HepG2 (cell line): ENCODE measurements at places on chromosomes 6 and 20. TPM values are rescaled to one million over a fixed set of nuclear protein-coding genes. Genes with fewer than 3 reads are reported as not detected.
A peak's percentile ranks its signal among the peaks of the same experiment; 100 is the strongest.

- DNase-seq = no peak
Measured at GRCh38 chr6:52511572-52512151, 65.2 kb downstream of the TRAM2 start.

- DNase-seq = no peak
Measured at GRCh38 chr6:13314806-13315205, 13.5 kb downstream of the TBC1D7 start.

DNA sequence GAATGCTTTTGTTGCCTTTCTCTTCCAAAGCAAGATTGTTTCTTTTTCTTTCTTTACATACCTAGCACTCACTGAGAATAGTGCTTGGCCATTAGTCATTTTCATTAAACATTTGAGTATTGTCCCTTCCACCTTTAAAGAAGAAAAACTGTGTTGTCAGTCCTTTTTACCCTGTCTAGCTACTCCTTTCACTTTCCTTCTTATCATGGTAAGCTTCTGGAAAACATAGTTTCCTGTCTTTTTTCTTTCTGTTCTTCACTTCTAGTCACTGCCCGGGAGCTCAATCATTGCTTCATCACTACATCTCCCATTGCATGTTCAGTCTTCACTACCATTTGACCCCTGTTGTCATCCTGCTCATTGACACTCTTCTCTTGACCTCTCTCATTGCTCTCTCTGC is 12.1 kb downstream of the VAPB start:
- no peak for DNase-seq

GRCh38 chr20:44468044-44468782 is 7.5 kb upstream of the TTPAL start:
- DNase-seq = no peak

DNA sequence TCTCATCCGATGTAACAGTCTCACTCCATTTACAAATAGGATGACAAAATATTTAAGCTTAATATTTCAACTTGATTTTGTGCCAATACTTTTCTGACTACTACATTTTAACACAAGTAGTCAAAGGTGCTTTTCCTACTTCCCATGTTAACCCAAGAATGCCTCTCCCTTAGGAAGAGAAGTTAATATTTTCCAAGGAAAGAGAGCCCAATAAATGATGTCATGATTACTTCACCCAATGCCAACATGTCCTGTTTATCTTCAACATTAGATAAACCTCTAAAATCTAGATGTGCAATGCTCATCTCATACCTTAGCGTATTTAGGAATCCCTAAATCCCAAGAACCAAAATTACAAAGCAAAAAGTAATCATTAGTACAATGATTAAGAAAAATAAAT is 156.7 kb upstream of the TENT5A start:
- DNase-seq = no peak

DNA sequence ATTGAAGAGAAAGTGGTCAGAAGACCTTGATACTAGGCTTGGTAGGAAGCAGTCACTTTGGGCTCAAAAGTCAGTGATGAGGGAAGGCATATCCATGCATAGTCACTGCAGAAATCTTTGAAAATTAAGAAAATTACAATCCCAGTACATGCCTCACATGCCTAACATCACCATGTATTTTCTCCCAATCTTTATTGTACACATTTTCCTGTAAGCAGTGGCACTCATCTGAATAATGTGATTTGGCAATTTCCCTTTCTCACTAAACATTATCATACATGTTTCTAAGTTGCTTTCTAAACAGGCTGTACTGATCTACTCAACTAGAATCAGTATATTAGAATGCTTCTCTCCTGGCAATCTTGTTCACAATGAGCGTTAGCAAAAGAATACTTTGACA is 280.7 kb upstream of the SUPT3H start:
- no peak for DNase-seq

GRCh38 chr6:96299525-96299924 is 222.1 kb upstream of the UFL1 start:
- no peak for DNase-seq

DNA sequence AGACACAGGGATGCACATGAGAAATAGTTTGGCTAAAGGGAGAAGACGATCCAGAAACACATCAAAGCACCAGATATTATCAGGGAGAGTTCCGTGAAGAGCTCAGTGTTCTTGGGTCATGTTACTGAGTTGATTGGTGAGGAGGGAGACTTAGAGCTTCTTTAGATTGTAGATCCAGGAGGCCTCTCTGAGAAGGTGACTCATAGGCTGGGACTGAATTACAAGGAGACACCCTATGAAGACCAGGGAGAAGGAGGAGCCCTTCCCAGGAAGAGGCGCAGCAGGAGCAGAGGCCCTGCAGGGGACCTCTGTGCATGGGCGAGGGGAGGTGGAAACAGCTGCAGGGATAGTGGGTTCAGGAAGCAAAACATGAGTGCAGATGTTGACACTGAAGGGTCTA is 196.5 kb downstream of the SLC24A3 start:
- DNase-seq = no peak

GRCh38 chr6:169625376-169625775 is 76.5 kb downstream of the WDR27 start:
- DNase-seq = no peak

- peak; percentile 83 for DNase-seq
Measured at GRCh38 chr6:157974967-157975366, 6.7 kb upstream of the SYNJ2 start.

- no peak for DNase-seq
Measured at GRCh38 chr6:13409991-13410390, 77.4 kb downstream of the GFOD1 start.

GRCh38 chr6:111552241-111552744 is 53.4 kb downstream of the TRAF3IP2 start:
- DNase-seq = no peak

DNA sequence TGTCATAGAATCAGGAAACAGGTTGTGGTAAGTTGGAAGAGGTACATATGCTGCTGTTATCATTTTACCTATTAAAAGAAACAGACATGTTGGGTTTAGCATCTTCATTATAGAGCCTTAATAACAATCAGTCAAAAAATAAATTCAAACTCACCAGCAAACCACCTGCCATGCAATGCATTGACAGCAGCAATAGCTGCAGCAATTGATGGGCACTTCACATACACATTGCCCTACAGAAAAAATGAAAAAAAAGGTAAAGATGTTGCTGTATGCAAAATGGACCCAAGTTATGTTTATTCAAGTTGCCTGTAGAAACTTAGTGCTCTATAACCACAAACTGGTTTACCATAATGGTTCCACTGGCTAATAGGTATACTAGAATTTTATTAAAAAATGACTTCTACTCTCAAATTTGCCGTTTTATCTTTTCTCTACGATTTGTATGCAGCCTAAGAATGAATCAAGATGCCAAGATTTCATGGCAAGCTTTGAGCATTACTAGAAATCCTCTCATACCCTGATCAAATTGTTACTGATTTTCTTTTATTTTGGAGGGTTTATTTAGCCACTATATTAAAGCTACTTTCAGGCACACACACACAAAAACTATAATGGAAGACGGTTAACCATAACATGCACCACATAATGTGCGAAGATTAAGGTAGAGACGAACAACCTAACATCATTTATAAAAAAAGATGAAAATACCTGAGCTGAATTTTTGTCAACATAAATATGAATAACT is 5.5 kb downstream of the ROMO1 start:
- DNase-seq = no peak

GRCh38 chr6:14875481-14876063 is 370.3 kb upstream of the JARID2 start:
- no peak for DNase-seq

DNA sequence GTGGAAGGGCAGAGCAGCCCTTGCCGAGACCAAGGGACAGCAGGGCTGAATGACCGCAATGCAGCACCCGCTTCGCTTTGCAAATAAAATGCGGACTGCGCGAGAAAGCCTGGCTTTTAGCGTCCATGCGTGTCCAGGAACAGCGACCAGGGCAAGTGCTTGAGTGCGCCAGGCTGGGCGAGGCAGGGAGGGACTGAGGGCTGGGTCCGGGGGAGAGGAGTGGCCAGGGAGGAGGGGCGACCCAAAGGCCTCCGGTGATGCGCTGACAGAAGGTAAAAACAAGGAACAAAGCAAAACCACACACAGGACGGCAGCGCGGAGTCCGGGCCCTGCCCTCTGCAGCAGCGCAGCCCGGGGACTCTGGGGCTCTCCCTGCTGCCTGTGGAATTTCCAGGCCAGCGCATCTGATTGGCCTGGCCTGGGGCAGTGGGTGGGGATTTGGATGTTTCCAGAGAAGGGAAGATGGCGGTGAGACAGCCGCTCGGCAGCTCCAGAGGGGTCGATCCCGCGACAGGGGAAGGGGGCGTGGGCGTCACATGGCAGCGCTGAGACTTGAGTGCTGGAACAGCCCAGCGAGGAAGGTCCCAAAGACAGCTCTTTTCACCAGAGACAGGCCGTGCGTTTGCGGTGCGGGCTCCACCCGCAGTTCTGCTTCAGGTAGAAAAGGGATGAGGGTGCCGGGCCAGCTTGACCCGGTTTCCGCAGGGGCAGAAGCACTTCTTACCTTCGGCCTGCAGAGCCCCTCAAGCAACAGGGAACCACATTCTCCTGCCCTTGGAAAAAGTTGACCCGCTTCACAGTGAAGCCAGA is 51.8 kb downstream of the SSR1 start:
- peak; percentile 96 for DNase-seq

- no peak for DNase-seq
Measured at GRCh38 chr6:142872376-142872775, 72.6 kb downstream of the HIVEP2 start.

DNA sequence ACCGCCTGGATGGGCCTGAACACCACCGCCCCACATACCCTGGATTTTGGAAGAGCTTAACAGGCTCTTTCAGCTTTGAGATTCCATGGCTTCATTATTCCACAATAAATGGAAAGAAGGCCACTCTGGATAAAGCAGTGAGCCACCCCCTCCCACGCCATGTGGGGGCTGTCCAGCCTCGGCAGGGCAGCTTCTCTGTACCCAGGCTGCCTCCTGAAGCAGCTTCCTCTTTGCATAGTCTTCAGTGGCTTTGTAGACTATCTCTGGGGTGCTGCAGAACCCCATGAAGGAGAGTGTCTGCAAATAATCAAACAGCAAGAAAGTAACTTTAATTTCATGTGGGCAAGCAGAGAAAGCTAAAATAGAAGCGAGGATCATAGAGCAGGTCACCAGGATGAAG is 96.6 kb upstream of the NXT1 start:
- no peak for DNase-seq

DNA sequence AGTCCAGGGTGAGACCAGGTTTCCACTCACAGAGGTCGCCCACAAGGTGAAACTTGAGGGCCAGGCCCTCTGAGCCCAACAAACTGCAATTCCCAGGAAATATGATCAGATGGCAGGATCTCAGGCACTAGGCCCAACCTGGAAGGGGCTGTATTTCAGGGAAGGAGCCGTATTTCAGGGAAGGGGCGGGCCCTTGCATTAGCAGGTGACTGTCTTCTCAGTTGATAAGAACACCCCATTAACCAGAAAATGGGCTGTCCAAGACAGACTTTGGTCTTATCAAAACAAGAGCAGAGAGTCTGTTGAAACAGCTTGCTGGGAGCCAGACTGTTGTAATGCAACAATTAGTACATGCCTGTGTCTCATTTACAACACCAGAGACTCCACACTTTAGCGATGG is 10.9 kb upstream of the BNIP5 start:
- DNase-seq = no peak

DNA sequence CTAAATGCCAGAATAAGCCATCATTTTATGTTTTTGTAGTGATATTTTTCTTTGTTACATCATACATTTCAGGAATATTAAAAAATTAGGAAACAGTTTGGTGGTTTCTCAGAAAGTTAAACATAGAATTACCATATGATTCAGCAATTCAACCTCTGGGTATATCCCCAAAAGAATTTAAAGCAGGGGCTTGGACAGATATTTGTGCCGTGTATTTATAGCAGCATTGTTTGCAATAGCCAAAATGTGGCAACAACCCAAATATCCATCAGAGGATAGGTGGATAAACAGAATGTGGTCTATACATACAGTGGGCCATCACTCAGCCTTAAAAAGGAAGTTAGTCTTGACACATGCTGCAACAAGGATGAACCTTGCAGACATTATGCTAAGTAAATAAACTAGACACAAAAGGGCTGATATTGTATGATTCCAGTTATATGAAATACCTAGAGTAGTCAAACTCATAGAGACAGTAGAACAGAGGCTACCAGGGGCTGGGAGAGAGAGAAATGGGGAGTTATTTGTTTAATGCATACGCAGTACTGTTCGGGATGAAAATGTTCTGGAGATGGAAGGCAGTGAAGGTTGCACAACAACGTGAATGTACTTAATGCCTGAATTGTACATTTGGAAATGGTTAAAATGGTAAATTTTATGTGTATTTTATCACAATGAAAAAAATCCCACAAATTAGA is 18.9 kb upstream of the TRAF3IP2 start:
- no peak for DNase-seq

GRCh38 chr20:51271931-51272330 is 249.0 kb upstream of the KCNG1 start:
- DNase-seq = no peak

DNA sequence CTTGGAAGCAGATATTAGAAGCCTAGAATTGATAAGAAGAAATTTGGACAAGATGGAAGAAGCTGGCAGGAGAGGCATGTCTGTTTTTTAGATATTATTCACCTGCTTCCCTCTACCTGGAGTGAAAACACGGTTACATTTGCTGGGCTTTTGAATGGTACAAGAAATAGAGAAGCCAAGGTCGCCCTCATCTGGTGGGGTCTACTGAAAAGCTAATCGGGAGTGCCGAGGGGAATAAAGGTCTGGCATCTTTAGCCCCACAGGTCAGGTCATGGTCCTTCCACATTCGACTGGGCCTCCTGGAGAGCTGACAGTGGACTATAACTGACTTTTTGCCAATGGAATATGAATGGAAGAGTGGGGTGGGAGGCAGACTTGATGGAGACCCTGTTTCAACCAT is 4.6 kb upstream of the C2 start:
- peak; percentile 73 for DNase-seq

DNA sequence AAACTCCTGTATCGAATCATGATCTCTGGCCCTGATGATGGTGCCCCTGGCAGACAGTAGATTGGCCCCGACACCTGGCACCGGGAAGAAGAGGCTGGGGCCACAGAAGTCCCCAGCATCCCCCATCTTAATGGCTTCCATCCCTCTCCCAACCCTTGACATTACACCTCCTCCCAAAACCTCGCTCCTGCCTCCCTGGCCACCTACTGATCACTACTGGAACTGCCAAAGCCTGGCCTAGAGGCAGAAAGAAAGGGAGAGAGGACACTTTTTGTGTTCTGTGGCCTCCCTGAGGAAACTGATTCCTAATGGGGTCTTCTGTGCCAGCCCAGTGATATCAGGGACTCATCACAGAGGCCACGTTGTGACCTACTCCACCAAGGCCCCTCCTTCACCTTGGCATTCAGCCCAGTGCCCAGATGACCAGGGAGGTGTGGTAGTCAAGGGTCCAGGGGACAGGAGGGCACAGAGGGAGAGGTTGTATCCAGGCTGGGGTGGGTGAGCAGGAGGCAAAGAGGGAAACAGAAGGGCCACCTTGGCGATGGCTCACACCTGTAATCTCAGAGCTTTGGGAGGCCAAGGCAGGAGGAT is 6.1 kb downstream of the C20orf173 start:
- DNase-seq = peak; percentile 47

The HLA-E gene
- 90.4 and 99.8 TPM in 2 replicates for polyA plus RNA-seq

The SCUBE3 gene
- polyA plus RNA-seq = not detected in 2 replicates

The LZTS3 gene
- 31.3 and 49.2 TPM in 2 replicates for polyA plus RNA-seq

The PERP gene
- polyA plus RNA-seq = 53.0 and 53.9 TPM in 2 replicates

The LY6G5C gene
- polyA plus RNA-seq = 0.50 and 0.55 TPM in 2 replicates
